Immature natural killer cell (primary cell): ENCODE measurements at places on chromosomes 16 and 17. TPM values are rescaled to one million over a fixed set of nuclear protein-coding genes. Genes with fewer than 3 reads are reported as not detected.

DNA sequence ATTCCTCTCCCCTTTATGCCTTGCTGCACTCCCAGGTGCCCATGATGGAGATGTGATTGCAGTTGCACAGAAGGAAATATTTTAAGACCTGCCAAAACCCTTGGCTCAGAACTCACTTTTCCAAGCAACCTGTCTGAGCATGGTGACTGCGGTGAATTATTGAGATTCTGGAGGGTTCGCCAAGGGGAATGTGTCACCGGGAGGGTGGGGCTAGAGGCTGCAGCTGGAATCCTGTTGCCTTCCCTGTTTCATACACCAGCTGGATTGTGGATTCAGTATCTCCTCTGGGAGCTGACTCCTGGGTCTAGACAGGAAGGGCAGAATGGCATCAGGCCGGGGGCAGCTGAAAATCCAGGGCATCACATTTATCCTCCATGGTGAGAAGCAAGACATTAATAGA lies 527.2 kb downstream of the TMEM114 start:
- H3K27ac ChIP-seq: no peak overlapping the region
- H3K27me3 ChIP-seq: no peaks in the 10 kb centered on the region
- H3K36me3 ChIP-seq: no peaks in the 10 kb centered on the region
- H3K4me1 ChIP-seq: no peaks in the 10 kb centered on the region

GRCh38 chr17:40317345-40317873 lies 8.4 kb downstream of the RARA start:
- peaks cover 25% of the 10 kb centered on the region for H3K27me3 ChIP-seq
- peaks cover 86% of the 10 kb centered on the region for H3K4me1 ChIP-seq
- no peaks in the 10 kb centered on the region for H3K36me3 ChIP-seq
- peak overlapping the region; percentile 92 for H3K27ac ChIP-seq
- peak overlapping the region; percentile 93 for H3K4me3 ChIP-seq

DNA sequence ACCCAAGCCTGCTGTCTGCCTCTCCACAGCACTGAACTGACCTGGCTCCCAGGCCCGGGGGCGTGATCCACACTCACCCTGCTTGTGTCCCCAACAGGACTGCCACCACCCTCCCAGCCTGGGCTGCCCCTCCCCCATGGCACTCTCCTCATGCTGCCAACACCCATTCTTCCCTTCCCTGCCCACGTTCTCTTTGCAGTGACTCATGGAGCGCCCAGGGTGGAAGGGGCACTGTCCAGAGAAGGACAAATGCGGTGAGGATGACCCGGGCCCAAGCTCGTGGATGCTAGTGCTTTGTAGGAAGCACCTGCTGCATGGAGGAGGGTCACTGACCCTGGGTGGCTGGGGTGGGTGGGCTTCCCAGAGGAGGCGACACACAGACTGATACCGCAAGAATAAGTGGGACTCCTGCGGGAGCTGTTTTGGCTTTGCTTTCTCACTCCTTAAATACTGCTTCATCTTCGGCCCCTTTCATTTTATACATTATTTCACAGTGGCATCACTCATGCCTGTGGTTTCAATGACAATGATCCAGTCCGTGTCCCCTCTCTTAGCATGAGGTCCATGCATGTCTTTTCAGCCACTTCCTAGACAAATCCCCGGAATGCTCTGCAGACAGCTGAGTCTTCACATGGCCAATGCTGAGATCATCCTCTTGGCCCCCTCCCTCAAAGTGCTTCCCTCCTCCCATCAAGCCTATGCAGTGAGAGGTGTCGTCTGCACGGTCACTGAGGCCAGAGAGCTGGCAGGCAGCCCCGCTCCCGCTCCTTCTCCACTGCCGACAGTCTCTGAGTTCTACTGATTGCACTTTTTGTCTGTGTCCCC lies 17.6 kb downstream of the CDK5R1 start:
- peak overlapping the region; percentile 99 for H3K27ac ChIP-seq
- H3K4me1 ChIP-seq: peaks cover 85% of the 10 kb centered on the region
- peak overlapping the region; percentile 76 for H3K4me3 ChIP-seq
- no peaks in the 10 kb centered on the region for H3K36me3 ChIP-seq

DNA sequence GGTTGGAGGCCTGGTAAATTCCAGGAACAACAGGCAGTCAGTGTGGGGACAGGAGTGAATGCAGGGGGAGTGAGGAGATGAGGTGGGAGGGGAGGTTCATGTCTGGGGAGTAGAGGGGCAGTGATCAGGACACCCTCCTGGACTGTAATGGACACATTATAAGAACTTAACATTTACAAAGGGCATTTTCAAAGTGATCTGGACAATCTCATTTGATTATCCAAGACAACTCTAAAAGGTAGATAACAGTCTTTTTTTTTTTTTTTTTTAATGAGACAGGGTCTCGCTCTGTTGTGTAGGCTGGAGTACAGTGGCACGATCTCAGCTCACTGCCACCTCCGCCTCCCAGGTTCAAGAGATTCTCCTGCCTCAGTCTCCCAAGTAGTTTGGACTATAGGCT lies 5.7 kb downstream of the SDK2 start:
- no peak overlapping the region for H3K27ac ChIP-seq
- no peaks in the 10 kb centered on the region for H3K36me3 ChIP-seq
- H3K4me1 ChIP-seq: no peaks in the 10 kb centered on the region
- peaks cover 8% of the 10 kb centered on the region for H3K27me3 ChIP-seq
- no peak for DNase-seq
- H3K4me3 ChIP-seq: no peak overlapping the region

DNA sequence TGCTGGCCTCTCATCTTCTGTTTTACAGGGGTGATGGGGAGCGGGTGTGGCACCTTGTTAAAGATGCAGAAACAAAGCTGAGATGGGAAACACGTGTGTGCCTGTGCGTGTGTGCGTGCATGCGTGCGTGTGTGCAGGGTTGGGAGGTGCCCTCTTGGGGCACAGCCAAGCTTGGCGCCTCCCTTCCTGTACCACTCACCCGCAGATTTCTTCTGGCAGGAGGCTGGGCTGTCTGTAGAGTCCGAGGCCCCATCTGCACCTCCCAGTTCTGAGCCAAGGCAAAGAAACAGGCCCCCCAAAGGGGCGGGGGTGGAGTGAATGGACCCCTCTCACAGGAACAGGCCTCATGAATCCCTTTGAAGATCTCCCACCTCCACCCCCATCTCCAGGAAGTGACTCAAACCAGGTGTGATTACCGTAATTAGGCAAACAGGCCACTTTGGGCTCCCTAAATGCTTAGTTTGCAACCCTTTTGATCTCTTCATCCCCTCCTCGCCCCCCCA lies 20.9 kb downstream of the TNS4 start:
- peak overlapping the region; percentile 92 for H3K27ac ChIP-seq
- DNase-seq: peak; percentile 87
- H3K27me3 ChIP-seq: peaks cover 14% of the 10 kb centered on the region
- H3K4me3 ChIP-seq: peak overlapping the region; percentile 71
- H3K4me1 ChIP-seq: peaks cover 54% of the 10 kb centered on the region

- no peaks in the 10 kb centered on the region for H3K36me3 ChIP-seq
- no peak overlapping the region for H3K4me3 ChIP-seq
- H3K27me3 ChIP-seq: peaks cover 2% of the 10 kb centered on the region
Observed at GRCh38 chr16:46729326-46729995, 18.7 kb downstream of the MYLK3 start.

DNA sequence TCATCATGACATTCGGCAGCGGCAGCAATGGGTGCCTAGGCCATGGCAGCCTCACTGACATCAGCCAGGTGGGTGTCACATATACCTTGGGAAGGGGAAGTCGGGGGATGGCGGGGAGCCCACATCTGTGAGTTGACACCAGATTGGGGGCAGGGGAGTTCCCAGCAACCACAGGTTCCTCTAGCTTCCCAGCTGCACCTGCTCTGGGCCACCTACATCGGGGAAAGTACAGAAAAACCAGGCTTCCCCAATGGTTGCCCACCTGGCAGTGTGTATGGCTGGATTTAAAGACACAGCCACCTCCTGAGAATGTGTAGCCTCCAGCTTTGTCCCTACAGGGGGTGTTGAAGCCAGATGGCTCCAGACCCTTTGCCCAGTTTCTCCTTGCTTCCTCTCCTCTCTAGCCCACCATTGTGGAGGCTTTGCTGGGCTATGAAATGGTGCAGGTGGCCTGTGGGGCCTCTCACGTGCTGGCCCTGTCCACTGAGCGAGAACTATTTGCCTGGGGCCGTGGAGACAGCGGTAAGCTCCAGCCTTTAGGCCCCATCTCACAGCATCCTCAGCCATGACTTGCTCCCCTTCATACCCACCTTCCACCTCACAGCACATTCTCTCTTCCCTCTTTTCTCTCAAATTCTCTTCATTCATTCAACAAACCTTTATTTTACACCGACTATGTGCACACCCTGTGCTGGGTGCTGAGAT lies 5.0 kb upstream of the TRAF4 start:
- no peaks in the 10 kb centered on the region for H3K36me3 ChIP-seq
- DNase-seq: no peak
- H3K27ac ChIP-seq: no peak overlapping the region
- H3K27me3 ChIP-seq: no peaks in the 10 kb centered on the region
- no peak overlapping the region for H3K4me3 ChIP-seq
- H3K4me1 ChIP-seq: no peaks in the 10 kb centered on the region

- peaks cover 10% of the 10 kb centered on the region for H3K27me3 ChIP-seq
- DNase-seq: no peak
- no peak overlapping the region for H3K27ac ChIP-seq
- no peaks in the 10 kb centered on the region for H3K4me1 ChIP-seq
Observed at GRCh38 chr17:34853924-34854323, 107.3 kb downstream of the CCT6B start.

DNA sequence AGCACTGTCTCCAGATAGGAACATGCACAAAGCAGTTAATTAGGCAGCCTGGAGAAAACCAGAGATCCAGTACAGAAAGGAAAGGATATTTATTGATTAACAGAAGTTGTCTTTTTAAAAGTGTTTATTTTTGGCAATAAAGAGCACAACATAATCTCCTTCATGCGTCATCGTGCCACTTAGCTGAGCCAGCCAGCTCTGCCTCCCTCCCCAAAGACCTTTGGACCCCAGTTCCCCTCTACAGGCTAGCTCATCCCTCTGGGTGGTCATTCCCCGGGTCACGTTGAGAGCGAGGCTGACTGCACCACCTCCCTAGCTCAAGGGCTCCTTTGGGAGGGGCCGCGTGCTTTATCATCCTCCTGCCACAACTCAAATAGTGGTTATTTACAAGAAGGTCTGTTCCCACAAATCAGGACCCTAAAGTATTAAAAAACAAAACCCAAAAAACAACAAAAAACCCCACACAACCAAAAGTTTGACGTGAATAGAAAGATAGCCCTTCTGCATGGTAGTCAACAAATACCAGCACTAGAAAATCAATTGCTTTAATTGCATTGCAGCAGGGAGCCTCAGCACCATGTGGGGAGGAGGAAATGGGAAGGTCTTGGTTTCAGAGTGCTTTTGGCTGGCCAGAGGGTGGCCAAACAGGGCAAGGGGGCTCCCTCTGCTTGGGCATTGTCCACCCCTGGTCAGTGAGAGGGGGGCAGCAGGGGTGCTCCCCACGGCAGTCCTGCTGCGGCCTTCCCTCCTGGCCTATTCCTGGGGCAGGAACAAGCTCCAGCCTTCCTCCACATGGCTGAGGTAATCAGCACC lies 9.6 kb downstream of the POLR2C start:
- no peak overlapping the region for H3K4me3 ChIP-seq
- H3K27ac ChIP-seq: no peak overlapping the region
- H3K36me3 ChIP-seq: peaks cover 26% of the 10 kb centered on the region
- no peaks in the 10 kb centered on the region for H3K27me3 ChIP-seq
- no peak for DNase-seq

- H3K36me3 ChIP-seq: no peaks in the 10 kb centered on the region
- peaks cover 10% of the 10 kb centered on the region for H3K4me1 ChIP-seq
- no peak overlapping the region for H3K27ac ChIP-seq
- H3K4me3 ChIP-seq: no peak overlapping the region
Observed at GRCh38 chr16:79329166-79329521, 271.4 kb downstream of the MAF start.

- no peak overlapping the region for H3K4me3 ChIP-seq
- H3K36me3 ChIP-seq: no peaks in the 10 kb centered on the region
- no peak for DNase-seq
- no peak overlapping the region for H3K27ac ChIP-seq
- peaks cover 4% of the 10 kb centered on the region for H3K27me3 ChIP-seq
Observed at GRCh38 chr17:73711916-73712315, 67.7 kb upstream of the SDK2 start.

DNA sequence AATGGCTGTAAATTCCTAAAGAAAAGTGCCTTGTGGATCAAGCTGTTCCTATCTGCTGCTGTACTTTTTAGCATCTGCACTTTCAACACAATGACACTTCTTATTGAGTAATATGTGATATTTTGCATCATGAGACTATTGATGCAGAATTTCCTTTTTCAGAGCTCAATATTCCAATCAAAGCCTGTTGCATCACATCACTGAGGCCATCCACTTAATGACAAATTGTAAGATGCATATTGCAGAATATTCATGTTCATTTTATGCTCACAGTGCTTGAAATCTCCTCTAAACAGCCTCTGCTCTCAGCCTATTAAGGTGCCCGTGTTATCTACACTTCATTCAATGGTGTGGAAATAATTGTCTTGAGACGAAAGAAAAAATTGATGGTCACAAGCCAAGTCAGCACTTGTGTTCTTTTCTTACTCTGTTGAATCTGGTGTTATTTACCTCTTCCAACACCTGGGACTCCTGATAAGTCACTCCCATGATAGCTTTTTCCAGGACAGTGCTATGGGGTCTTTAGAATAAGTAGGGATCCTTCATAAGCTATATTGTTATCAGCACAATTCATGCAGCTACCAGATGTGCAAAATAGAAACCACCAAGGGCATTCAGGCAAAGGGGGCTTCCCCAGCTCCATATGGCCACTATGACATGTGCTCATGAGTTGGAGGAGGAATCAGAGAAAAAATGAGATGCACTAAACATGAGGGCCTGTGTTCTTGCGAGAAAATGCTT lies 9.3 kb upstream of the SKAP1 start:
- peak overlapping the region; percentile 99 for H3K27ac ChIP-seq
- peaks cover 12% of the 10 kb centered on the region for H3K27me3 ChIP-seq
- H3K36me3 ChIP-seq: no peaks in the 10 kb centered on the region
- no peak for DNase-seq
- peak overlapping the region; percentile 82 for H3K4me3 ChIP-seq
- H3K4me1 ChIP-seq: peaks cover 88% of the 10 kb centered on the region

DNA sequence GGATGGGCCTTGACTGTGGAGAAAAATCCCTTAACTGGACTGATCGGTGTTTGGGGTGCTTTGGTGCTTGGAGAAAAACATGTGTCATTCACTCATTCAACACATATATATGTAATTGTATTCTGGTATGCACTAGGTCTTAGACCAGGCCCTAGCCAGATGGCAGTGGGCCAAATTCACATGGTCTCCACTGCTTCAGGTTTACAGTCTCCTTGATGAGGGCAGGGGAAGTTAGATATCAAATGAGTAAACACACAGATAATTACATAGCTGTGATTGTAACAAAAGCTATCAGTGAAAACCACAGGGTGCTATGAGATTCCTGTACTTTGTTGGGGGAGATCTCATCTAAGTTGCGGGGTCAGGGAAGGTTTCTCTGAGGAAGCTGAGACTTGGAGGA lies 78.8 kb downstream of the WWP2 start:
- peaks cover 3% of the 10 kb centered on the region for H3K4me1 ChIP-seq
- H3K36me3 ChIP-seq: peaks cover 7% of the 10 kb centered on the region

- peaks cover 8% of the 10 kb centered on the region for H3K27me3 ChIP-seq
- DNase-seq: no peak
- H3K4me3 ChIP-seq: no peak overlapping the region
- no peaks in the 10 kb centered on the region for H3K36me3 ChIP-seq
- H3K4me1 ChIP-seq: no peaks in the 10 kb centered on the region
Observed at GRCh38 chr17:72575542-72576233, 454.9 kb downstream of the SOX9 start.

KRTAP4-3 gene
- polyA plus RNA-seq: not detected

HNF1B gene
- not detected for polyA plus RNA-seq

MAFG gene
- polyA plus RNA-seq: 1.1 TPM

CTRB1 gene
- polyA plus RNA-seq: not detected

KCNJ12 gene
- polyA plus RNA-seq: not detected

ZFHX3 gene
- 1.0 TPM for polyA plus RNA-seq

KRT16 gene
- polyA plus RNA-seq: not detected
